ENCODE measurements at places on chromosomes 11 and 22. TPM values are rescaled to one million over a fixed set of nuclear protein-coding genes. Genes with fewer than 3 reads are reported as not detected.

DNA sequence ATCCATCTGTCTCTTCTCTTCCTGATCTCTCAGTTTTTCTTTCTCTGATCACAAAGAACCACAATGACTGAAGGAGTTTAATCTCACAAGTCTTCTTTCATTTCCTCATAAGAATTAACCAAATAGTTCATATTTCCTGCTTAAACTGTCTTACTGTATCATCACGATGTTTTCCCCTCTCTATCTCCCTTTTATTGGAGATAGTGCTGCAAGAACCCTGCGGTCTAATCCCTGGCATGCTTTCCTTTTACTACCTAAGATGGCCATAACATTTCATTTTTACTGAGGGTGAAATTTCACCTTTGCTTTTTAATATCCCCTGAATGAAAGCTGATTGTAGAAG lies 28.9 kb downstream of the CARD18 start:
- no peak for DNase-seq

GRCh38 chr11:20459865-20460264 lies 72.3 kb downstream of the PRMT3 start:
- DNase-seq = no peak

- peak; percentile 77 for DNase-seq
These were observed at the start of gene FAM181B for GRCh38 chr11:82733444-82734119. TSS of gene FAM181B (minus strand) at chr11:82733864. CDS start at chr11:82733729, 135 bp downstream.

DNA sequence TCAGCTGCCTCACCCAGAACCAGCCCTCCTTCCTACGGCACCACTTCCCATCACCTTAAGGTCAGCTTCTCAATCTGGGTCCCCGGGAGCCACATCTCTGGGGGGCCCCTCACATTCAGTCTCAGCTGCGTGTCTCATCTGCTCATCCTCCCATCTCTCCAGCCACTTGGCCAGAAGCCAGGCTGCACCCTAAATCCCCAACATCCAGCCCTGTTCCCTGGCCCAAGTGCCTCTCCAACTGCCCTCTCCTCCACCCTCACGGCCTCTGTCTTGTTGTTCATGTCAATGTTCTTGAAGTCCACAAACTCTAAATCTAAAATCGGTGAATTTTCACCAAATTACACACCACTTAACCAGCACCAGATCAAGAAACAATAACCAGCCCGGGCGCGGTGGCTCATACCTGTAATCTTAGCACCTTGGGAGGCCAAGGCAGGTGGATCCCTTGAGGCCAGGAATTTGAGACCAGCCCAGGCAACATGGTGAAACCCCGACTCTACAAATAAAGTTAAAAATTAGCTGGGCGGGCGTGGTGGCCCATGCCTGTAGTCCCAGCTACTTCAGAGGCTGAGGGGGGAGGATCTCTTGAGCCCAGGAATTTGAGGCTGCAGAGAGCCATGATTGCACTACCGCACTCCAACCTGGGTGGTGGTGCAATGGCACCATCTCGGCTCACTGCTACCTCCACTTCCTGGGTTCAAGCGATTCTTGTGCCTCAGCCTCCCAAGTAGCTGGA lies 33.7 kb downstream of the A4GALT start:
- DNase-seq = no peak

DNA sequence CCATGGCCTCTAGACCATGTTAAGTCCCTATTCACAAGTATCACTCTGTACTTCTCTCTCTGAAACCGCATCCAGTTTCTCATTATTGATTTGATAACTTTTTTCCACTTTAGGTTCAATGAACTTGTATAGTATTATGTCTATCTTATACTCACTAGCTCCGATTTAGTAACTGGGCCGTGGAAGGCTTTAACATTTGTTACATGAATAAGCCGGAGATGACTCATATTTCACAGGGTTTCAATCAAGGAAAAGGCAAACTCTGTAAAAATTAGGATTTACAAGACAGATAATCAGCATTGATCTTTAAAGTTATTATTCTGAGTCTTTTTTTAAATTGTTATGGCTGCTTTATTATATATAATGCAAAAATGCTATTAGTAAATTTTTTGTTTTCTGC lies 662.2 kb upstream of the CNTN5 start:
- DNase-seq = no peak

DNA sequence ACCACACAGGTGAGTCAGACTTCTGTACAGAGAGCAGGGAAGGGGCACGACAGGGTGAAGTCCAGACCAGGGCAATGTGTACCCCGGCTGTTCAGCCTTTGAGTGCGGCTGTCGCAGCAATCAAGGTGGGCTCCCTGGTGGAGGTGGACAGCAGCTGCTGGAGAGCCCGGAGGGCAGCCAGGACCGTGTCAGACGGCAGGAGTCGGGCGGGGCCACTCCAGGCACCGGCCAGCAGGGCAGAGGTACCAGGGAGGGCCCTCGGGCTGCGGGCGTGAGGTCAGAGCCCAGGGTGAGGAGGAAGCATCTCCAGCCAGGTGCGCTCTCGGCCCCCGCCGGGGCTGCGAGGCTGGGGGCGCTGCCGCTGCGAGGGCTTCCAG lies 802 bp upstream of the PIM3 start:
- DNase-seq = no peak

GRCh38 chr11:12679471-12679870 lies 5.2 kb downstream of the TEAD1 start:
- no peak for DNase-seq

GRCh38 chr11:134250675-134251074 lies 2.5 kb downstream of the THYN1 start:
- DNase-seq = no peak

DNA sequence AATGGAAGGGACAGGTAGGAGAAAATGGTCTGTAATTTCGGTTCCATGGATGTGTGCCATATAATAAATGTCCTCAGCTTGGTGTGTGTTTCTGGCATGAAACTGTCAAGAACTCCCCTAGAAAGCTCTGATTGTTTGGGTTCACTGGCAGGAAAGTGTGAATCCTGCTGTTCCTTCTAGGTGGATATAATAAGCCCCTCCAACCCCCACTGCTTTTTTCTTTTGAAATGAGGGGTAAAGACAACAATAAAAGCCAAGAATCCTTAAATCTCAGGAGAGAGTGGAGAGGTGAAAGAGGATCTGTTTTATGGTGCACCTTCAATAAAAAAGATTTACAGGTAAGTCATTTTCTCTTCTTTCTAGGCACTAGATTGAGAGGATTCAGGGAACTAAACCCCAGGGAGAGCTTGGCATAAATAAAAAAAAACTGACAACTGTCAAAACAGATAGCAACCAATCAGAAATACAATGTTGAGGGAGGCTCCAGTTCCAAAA lies 74.9 kb downstream of the CACNG2 start:
- DNase-seq = no peak

- no peak for DNase-seq
These were observed 45.5 kb upstream of the DBX1 start for GRCh38 chr11:20205807-20206206.

DNA sequence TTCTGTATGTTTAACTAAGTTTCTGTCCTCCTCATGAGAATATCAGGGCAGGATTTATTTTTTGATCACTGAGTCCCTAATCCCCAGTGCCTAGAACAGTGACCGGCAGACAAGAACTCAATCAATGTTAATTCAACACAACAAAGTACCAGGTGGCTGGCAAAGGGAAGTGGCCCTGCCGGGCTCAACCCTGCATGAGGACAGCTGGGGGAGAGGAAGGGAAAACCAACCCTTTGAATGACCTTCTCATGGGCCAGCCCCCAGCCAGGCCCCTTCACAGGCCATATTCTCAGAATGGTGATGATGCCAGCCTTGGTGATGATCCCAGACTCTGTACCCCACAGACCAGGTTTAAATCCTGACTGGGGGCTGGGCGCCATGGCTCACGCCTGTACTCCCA lies 1.4 kb upstream of the MFNG start:
- DNase-seq = no peak

GRCh38 chr11:99066618-99067317 lies 46.0 kb downstream of the CNTN5 start:
- no peak for DNase-seq

- no peak for DNase-seq
These were observed 5.4 kb downstream of the MTFP1 start for GRCh38 chr22:30430933-30431332.

GRCh38 chr11:114262681-114263512 lies 33.3 kb upstream of the NNMT start:
- peak; percentile 61 for DNase-seq

DNA sequence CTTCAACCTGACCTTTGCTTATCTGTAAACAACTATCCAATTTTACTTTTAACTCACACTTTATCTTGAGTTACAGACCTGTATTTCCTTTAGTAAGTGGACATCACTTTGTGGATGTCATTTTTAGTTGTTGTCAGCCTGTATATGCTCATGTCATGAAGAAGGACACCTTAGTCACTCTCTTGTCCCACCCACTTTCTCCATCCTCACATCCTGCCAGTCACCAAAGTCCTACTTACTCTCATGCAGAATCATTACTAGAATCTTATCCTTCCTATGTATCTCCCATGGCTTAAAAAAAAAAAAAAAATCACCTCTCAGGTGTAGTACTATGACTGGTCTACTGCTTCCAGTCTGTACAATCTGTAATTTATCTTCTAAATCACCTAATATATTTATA lies 43.3 kb downstream of the SESN3 start:
- no peak for DNase-seq

- DNase-seq = no peak
These were observed 61.6 kb downstream of the SIK2 start for GRCh38 chr11:111663820-111664219.

DNA sequence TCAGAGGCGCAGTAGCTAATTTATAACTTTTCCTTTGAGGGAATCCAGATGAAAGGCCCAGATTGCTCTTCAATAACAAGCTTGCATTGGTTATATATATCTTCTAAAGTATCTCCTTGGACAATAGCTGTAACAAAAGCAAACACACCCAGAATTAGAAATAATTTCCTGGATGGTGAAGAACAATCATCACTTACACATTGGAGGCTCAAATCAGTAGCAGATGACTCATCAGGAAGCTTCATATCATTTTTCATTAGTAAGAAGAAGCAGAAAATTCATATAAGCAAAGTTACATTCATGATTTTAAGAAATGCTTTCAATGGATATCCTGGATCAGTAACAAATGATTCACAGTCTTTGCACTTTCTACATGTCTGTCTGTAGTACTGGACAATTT lies 173.6 kb upstream of the CCDC90B start:
- DNase-seq = no peak

DNA sequence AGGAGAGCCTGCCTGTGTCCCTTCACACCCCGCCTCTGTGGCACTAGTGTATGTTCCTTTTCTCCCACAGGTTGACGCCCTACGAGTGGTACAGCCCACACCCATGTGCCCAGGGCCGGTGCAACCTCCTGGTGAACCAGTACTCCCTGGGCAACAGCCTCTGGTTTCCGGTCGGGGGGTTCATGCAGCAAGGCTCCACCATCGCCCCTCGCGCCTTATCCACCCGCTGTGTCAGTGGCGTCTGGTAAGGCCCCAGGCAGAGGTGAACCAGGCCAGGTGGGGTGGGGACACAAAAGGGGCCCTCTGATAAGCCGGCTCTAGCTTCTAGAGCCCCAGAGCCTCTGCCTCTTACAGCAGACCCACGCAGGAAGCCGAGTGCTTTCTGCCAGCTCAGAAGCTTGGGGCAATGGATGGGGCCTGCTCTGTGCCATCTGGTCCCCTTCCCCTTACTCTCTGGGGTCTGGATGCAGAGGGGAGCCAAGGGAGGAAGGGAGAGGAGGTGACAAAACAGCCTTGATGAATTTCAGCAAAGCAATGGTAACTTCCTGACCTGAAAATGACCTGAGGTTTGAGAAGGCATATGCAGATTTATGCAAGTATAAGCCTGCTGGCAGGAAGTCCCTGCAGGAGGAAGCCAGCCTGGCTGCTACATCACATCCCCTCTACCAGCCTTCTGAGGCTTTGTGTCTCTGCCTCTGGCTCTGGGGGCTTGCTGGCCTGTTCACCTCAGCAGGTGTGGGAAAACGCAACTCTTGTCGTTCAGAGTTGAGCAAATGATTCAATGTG lies 67.0 kb upstream of the TBCEL start:
- no peak for DNase-seq

- peak; percentile 53 for DNase-seq
These were observed 5.5 kb downstream of the B3GNT6 start for GRCh38 chr11:77039491-77040400.

DNA sequence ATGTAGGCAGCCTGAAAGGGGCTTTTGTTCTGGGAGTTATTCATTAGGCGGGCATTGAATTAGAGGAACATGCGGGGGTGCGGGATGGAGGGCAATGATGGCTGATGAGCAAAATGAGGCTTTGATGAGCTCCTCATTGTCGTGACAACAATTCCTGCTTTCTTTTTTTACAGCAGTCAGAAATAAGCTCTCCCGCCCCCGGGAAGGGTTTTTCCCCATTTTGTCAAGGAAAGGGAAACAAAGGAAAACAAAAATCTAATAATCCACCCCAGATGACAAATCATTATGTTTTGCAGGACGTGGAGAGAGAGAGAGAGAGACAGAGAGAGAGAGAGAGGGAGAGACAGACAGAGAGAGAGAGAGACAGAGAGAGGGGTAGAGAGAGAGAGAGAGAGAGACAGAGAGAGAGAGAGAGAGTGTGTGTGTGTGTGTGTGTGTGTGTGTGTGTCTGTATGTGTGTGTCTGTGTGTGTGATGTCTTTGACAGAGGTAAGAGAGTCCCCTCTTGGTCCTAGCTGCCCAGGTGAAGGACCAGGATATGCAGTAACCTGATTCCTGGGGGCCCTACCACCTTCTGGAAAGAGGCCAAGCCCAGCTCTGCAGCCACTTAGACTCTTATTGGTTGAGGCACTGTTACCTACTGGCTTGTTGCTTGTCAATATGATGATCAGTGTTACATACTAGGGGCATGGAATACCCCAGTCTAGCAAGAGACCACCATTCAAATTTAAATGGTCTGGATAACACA lies 46.7 kb upstream of the PARVA start:
- no peak for DNase-seq

DNA sequence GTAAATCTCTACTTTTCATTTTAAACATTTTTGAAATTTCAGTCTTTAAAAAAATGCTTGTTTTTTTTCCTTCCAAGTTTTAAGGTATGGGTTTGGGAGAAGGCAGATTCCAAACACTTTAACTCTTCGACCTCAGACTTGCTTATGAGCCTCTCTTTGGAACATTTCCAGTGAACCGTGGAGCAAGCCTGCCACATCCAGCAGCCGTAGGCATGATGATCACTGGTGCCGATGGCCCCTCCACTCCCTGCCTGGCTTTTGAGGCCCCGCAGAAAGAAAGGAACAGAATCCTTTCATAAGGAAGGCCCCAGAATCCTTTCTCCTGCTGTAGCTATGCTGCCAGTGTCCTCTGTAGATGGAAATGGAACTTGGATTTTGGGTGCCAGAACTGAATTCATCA lies 50.7 kb downstream of the BMAL1 start:
- DNase-seq = no peak

DNA sequence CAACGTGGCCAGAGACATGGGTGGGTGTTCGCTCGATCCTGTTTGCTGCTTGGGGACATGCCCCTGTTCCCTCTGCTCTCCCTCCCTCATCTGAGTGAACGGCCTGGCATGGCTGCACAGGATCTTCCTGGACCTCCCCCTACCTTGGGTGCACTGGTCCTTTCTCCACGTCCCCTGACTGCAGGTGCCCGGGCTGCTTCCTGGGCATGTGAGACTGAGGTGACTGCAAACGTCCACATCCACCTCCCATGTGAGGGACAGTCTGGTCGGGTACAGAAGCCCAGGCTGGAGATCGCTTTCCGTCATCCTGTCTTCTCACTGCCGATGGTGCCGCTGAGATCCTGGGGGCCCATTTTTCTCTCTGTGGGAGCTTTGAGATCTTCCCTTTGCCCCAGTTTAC lies 11.8 kb downstream of the SULT4A1 start:
- DNase-seq = no peak

The TSSK2 gene
- total RNA-seq = not detected

The SCGB1A1 gene
- not detected for total RNA-seq

The RAG1 gene
- 0.41 TPM for total RNA-seq

The KRTAP5-8 gene
- total RNA-seq = not detected

The SLC6A5 gene
- total RNA-seq = not detected

The HSPB2 gene
- total RNA-seq = 0.82 TPM

The LMO2 gene
- 17.1 TPM for total RNA-seq

The OR8A1 gene
- total RNA-seq = not detected

The PLEKHB1 gene
- total RNA-seq = 5.3 TPM
